ENCODE measurements at places on chromosomes 5 and 9.

DNA sequence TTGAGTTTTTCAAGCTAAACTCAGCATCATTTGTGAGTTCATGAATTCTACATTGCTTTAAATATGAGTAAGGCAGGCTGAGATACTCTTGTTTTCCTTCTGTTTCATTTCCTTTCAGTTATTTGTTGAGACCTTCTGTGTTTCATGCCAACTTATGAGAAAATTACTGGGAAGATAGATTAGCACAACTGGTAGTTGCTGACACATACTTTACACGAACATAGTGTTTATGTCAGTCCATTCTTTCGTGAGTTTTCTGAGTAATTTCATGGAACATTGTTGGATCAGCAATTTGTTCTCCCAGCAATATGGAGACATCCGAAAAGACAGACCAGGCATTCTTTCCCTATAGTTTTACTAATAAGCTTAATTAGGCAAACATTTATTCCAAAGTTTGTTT lies 102.0 kb upstream of the SMC5 start:
- no peak for DNase-seq

DNA sequence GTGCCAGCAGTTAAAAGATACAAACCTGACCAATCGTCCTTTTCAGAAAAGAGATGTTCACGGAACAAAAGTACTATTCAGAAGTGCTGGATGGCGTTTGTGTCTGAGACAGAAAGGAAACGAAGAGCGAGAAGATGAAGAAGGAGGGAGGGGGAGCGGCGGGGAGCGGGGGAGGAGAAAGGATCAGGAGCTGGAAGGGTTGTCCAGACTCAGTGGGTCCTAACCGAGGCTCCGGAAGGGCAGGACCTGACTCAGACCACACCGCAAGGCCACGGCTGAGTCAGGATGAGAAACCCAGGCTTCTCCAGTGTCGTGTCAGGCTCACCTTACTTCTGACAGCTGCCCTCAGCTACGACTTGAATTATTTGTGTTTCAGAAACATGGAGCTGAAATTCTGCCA lies 46.2 kb downstream of the PAX5 start:
- DNase-seq: peak; percentile 36

DNA sequence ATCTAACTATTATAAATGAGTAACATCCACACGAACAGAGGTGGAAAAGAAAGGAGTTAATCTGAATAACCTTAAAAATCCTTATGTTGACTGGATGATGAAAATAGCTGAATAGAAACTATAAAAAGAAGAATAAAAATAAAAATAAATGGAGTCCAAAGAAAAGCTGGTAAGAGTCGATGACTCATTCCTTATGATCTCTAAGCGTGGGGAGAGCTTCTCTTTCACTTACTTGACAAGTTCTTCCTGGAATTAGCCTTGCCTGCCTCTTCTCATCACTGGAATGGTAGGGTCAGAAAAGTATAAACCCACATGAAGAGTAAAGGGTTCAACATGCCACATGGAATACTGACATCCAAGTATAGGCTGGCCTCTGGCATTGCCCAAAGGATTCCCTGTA lies 477.0 kb upstream of the RGMB start:
- no peak for DNase-seq

DNA sequence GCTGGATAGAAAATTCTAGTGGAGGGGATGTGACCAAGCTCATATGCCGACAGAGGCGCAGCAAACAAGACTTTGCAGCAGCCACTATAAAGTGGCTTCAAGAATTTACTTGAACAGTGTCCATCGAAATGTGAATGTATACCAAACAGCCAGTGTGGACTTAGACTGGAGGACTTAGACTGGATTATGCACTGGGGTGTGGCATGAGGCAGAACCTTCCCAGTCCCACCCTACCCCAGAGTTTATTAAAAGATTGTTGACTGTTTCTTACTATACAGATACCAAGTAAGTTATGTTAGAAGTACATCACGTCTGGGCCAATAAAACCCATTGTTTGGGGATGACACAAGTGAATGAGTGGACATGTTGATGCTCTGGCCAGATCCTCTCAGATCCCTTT lies 561.3 kb upstream of the KLF4 start:
- no peak for DNase-seq

DNA sequence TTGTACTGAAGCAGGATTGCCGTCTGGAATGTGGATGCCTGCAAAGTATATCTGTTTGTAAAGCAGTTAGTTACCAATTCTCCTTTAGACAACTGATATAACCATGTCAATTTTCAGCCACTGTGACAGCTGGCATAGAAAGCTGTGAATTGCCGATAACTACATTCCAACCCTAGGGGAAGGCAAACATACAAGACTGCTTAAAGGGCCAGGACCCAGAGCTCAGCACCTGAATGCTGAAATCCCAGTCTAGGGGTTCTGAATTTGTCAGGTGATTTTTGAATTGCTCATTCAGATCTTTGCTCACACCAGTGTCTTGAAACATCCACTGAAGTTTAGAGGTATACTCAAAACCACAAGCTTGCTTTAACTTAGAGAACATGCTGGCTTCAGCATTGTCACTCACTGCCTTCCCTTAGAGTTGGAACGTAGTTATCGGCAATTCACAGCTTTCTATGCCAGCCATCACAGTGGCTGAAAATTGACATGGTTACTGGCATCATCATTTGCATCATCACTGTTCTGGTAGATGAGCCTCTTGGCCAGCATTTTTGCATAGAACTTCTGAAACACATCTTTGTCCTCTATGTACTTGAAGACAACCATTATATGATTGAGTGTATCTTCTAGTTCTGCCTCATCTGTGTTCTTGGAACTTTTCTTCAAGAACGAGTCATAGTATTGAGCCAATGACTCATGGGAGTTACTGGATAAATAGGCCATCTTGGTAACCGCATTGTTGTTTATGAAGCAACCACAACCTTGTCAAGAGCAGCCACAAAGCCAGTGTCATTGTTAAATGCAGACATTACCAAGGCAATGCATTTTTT lies 82.1 kb downstream of the CCDC192 start:
- DNase-seq: no peak

- no peak for DNase-seq
Measured at GRCh38 chr9:133787754-133788025, 49.5 kb upstream of the SARDH start.

DNA sequence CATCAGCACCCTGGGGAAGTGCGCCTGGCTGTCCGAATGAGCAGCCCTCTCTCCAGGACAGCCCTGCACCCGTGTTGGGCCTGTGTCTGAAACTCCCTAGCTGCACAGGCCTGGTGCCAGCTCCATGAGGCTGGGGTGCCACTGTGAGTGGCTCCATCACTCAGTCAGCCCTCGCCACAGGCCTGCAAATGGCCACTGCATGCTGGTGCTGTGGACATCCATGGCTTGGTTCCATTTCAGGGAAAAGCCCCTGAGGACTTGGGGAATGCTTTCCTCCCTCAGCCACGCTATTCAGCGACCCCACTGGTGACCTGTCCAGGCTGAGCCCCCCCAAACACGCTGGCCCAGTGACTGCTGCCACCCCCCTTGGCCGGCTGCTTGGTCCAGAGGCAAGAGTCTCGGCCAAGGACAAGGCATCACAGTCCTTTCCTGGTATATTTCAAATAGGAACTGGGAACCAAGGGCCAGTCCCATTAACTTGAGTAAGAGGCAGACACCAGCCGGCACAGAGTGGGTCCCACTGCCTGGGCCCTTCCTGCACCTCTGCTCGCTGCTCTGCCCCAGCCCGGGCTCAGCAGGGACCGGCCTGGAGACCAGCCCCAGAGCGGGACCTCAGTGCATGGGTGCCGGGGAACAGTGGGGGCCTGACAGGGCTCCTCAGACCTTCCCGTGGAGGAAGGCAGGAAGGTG lies 181.3 kb downstream of the AUH start:
- no peak for DNase-seq

- DNase-seq: peak; percentile 47
Measured at GRCh38 chr9:108271646-108272348, 584.0 kb downstream of the ACTL7B start.

- DNase-seq: no peak
Measured at GRCh38 chr5:128085413-128085812, 1.8 kb downstream of the SLC12A2 start.

DNA sequence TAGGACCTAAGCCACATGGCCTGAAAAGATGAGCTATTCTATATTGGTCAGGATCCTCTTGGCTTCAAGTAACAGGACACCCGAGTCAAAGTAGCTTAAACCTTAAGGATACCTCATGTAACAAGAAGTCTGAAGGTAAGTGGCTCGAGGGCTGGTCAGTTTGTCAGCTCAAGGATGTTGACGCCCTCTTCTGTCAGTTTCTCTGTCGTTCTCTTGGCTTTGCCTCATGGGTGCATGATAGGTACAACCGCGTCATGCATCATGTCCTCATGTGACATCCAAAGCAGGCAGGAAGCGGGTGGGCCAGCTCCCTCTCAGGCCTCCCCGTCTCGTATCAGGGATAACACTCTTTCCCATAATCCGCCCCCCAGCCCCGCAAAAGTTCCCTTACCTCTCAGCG lies 22.1 kb upstream of the TCERG1 start:
- no peak for DNase-seq

- DNase-seq: no peak
Measured at GRCh38 chr9:134605351-134605965, 36.1 kb upstream of the COL5A1 start.

DNA sequence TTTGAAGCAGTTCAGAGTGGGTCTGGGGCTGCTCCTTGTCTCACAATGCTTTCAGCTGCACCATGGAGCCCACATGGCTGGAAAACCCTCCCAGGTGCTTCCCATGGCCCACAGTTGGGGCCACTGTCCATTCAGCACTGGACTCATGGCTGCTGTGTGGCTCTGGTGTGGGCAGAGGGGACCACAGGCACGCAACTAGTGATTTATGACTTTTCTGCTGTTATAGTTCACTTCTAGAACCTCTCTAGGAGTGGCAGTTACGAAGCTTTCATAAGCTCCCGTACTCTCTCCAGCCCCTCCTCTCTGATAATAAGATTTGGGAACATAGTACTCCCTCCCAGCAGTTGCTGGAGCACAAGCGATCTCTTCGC lies 29.0 kb downstream of the GLRA1 start:
- no peak for DNase-seq

DNA sequence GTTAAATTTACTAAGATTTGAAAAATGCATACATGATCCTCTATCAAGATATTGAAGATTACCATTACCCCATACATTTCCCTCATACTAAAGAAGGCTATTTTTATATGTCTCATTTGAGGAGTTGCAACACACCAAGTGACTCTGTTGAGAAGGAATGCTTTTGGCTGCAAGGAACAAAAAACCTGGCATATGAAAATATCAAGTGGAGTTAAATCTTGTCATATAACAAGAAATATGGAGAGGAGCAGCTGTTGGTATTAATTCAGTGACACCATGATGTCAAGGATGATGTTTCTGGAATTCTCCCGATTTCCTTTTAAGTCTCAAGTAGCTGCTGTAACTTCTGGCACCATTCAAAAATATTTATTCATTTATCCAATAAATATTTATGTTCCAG lies 193.8 kb downstream of the CSNK1G3 start:
- no peak for DNase-seq

- DNase-seq: no peak
Measured at GRCh38 chr5:65050826-65051498, 282.2 kb downstream of the CWC27 start.

DNA sequence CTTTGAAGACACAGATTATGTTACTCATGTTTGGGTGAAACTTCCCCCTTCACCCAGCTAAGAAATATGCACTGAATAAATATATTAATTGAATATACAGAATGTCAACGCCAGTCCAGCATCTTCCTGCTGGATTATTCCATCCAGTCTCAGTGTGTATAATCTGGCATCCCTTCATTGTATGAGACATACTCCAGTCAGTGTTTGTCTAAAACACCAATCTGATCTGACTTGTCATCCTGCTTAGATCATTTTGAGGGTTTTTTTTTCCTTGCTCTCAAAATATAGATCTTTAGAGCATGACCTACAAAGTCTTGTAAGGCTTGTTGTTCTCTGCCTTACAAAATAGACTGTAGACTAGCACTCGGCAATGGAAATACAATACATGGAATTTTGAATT lies 195.1 kb downstream of the SMARCA2 start:
- DNase-seq: no peak

DNA sequence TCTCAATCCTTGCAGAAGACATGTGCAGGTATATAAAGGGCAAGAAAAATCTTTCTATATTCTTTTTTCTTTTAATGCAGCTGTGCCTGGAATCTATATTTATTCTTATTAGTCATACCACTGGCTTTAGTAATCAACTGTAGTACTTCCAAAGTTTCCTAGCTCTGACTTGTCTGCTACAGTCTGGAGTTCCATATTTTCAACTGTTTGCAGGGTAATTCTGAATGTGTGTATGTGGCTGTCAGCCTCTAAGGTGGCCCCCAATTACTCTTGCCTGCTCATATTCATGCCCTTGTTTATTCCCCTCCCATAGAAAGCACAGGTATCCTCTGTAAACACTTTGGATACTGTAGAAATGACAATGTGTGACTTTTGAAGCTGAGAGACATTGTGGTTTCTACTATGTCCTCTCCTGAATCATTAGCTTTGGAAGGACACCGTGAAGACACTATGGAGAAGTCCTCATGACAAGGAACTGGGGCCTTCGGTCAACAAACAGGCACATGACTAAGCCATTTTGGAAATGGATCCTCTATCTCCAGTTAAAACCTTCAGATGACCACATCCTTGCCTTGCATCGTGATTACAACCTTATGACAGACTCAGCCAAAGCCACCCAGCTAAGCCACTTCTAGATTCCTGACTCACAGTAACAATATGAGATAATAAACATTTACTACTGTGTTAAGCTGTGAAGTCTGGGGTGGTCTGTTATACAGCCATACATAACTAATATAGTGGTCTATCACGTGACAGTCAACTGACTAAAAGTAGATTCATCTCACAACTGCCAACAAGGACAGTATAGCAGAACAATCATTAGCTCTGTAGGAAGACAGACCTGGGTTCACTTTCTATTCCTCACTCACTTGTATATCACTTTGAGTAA lies 49.5 kb upstream of the SUSD1 start:
- DNase-seq: no peak

- DNase-seq: no peak
Measured at GRCh38 chr5:136007271-136007670, 21.5 kb upstream of the TGFBI start.

DNA sequence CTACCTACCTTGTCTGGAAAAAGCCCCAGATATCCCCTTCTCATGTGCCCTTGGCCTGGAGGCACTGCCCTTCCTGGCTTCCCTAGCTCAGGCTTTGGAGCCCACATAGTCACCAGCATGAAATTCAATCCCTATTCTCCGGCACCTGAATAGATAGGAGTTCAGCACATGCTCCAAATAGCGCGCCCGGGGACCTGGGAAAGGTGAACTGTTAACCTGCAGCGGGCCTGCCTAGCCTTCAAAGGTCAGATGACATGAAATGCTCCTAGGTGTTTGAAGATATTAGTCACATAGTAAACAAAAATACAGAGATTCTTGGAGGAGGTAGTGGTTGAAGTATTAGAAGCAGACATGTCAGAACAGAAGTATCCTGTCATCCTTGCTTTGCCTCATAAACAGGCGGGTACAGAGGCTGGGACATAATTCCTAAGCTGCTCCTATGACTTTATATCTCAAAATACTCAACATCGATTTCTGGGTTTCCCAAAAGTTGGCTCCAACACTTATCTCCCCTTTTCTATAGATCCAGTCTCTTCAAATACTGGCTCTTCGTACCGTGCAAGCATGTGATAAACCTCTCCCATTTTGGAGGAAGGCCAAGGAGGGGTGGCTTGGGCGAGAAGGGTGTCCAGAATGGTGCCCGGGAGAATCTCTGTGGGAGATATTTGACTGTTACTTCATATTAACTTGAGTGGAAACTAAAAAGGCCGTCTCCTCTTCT lies 88.0 kb upstream of the ANKH start:
- no peak for DNase-seq
